ENCODE measurements at places on chromosomes 1 and 21.

DNA sequence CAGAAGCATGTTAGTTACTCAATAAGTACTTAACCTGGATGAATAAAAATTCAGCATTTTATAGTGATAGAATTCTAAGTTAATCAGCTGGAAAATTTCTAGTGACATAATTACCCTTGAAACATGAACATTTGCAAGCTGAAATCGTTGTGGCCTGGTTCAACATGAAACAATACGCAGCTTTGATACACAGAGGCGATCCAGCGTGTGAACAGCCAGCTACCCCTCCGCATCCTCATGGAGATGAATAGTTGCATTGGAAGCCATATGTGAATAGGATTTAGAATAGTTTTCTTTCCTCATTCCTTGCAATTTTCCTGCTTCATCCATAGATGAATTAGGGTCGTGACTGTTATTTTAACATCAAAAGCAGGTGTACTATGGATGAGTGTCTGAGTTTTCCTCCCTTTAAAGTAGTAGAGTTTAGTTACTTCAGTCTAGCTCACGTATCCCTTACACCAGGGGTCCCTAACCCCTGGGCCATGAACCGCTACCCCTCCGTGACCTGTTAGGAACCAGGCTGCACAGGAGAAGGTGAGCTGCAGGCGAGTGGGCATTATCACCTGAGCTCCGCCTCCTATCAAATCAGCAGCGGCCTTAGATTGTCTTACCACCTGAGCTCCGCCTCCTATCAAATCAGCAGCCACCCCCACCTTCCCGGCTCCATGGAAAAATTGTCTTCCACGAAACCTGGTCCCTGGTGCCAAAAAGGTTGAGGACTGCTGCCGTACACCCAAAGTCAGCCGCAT lies 6.2 kb upstream of the TARBP1 start:
- DNase-seq = no peak

GRCh38 chr1:44811234-44811633 lies 2.9 kb downstream of the BTBD19 start:
- DNase-seq = no peak

GRCh38 chr1:156402331-156403020 lies 33.5 kb downstream of the RHBG start:
- DNase-seq = no peak

DNA sequence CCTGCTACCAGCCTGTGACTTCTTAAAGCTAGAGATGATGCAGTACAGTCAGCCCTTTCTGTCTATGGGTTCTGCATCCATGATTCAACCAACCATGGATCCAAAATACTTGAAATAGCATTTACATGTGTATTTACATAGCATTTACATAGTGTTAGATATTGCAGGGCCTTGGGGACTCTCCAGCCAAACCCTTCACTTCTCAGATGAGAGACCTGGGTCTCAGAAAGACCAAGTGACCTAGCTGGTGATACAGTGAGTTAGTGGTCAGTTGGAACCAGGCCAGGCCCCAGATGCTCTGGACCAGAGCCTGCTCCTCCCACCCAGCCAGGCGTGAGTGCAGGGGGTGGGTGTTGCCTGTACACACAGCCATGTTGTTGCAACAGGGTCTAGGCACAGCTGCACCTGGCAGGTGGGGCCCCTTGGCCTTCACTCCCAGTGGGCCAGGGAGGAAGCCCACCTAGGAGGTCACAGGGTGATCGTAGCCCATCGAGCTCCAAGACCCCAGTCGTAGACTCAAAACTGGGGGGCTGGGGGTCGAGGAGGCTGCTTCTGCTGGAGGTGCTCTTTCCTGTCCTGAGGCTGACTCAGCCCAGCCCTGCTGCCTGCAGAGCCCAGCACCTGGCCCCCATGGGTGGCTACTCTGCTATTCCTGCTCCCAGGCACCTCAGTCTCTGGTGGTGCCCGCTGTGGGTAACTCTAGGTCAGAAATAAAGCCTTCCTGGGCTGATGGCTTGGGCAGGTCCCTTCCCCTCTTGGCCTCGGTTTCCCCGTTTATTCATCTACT lies 7.7 kb downstream of the TMEM61 start:
- DNase-seq = no peak
